CD8-positive, alpha-beta memory T cell (primary cell): ENCODE measurements at places on chromosomes 1 and 21. TPM values are rescaled to one million over a fixed set of nuclear protein-coding genes. Genes with fewer than 3 reads are reported as not detected.
A peak's percentile ranks its signal among the peaks of the same experiment; 100 is the strongest.

The AKT3 gene
- 4.3 TPM for polyA plus RNA-seq

The TFF3 gene
- not detected for polyA plus RNA-seq

The MAPKAPK2 gene
- 5.0 TPM for polyA plus RNA-seq

The SELE gene
- 0.06 TPM for polyA plus RNA-seq

The FALEC gene
- polyA plus RNA-seq = not detected

The MEX3A gene
- not detected for polyA plus RNA-seq

The OR2L8 gene
- polyA plus RNA-seq = not detected

DNA sequence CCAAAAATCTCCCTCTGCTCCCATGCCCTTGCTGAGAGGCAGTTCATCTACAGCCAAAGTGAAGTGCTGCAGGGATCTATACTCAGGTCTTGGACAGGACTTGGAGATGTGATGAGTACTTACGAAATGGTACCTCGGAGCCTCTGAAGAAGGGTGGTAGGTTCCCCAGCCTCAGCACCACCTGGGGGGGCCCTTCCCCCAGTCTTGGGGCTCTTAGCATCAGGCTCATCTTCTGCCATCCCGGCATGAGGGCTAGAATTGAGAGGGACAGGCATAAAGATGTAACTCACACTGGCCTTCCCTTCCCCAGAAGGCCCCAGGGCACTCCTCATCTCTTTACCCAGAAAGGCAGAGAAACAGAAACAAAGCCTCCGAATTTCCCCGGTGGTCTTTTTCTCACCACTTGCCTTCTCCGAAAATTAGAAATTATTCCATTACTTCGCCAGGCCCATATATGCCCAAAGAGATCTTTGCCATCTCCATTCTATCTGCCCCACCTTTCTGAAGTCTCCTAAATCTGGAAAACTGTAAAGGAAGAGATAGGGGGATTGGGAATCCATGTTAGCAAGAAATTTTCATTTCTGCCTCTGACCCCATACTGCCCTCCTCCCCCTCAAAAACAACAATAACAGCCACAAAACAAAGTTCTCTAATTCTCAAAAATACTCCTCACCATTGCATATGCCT lies 827 bp downstream of the RFX5 start:
- peak overlapping the region; percentile 97 for H3K4me3 ChIP-seq
- DNase-seq = no peak
- no peaks in the 10 kb centered on the region for H3K27me3 ChIP-seq
- peaks cover 23% of the 10 kb centered on the region for H3K4me1 ChIP-seq
- H3K36me3 ChIP-seq = peaks cover 24% of the 10 kb centered on the region

DNA sequence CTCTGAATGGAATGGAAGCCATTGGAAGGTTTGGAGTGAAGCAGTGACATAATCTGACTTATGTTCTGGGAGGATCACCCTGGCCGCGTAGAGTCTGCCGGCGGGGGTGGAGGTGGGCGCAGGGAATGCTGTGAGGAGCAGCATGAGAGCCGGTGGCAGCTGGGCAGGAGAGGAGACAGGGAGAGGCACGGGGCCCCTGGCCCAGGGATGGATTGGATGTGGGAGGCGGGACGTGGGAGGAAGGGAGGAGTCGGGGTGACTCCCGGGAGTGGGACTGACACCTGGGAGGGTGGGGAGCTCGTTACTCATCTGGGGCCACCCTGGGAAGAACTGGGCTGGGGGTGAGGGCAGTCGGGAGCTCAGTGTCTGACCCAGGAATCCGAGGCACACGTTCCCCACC lies 10.4 kb upstream of the KCNAB2 start:
- no peak overlapping the region for H3K4me3 ChIP-seq

- DNase-seq = no peak
- H3K4me1 ChIP-seq = peaks cover 28% of the 10 kb centered on the region
Measured at GRCh38 chr1:224169718-224170270, 13.2 kb upstream of the DEGS1 start.

DNA sequence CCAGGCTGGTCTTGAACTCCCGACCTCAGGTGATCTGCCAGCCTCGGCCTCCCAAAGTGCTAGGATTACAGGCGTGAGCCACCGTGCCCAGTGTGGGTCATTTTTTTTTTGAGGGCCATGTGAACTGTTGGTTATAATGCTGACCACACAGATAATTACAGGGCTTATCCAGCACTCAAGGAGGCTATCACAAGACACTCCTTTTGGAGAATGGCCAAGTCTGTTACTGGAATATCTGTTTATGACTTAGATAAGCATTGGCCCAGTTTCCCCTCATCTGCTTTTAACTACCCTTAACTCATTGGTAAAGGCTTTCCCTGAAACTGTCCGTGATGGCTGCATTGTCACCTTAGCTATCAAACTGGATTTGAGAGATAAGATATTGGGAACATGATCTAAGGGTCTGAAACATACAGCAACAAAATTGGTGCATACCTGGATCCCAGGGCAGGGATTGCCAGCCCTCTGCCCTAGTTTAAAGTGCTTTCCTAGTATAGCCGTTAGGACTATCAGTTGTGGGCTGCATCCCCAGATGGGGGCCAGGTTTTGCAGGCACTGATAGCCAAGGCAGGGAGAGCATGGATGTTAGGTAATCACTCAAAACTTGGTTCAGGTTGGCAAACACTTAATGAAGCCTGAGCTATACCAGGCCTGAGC lies 15.6 kb downstream of the SZT2 start:
- H3K4me3 ChIP-seq = no peak overlapping the region
- no peak for DNase-seq
- H3K27ac ChIP-seq = no peak overlapping the region

DNA sequence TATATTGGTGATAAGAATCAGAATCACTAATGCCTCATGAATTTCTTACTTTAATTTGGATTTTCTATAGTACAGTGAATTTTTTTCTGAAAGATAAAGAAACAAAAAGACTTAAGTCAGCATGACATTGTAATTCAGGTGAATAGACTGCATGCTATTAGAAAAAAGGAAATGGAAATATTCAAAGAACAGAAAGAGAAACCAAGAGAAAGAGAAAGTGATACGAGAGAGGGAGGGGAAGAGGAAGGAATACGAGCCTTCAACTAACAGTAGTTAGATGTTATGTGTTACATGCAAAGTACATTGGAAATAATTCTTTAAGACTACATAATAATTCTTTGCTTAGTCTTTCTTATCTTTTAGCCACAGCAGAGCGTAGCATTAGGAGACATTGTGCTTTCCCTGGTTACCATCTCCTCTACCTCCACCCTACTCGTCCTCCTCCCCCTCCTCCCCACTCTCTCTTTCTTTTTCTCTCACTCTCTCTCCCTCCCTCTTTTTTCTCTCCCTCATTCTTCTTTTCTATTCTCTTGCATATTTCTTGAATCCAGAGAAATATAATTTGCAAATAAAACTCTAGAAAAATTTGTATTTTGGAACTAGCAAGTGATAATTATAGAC lies 46.4 kb upstream of the ADGRL4 start:
- no peak for DNase-seq
- no peak overlapping the region for H3K27ac ChIP-seq
- H3K36me3 ChIP-seq = no peaks in the 10 kb centered on the region
- H3K4me3 ChIP-seq = no peak overlapping the region
- no peaks in the 10 kb centered on the region for H3K4me1 ChIP-seq

DNA sequence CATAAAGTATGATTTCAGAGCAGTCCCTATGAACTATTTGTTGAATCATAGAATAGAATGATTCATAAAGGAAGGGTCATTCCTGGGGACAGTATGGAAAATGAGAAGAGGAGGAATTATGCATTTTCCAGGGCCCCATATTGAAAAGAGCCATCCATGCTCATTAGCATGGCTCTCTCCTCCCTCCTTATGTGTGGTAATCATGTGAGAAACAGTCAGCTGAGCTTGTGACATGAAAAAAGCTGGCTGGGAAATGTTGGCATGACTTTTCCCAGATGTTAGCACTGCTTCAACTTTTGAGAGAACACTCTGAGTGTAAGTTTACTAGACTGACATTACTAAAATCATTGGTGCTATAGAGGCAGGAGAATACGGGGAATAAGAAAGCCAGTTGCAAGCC lies 16.1 kb downstream of the TRIM67 start:
- H3K36me3 ChIP-seq = no peaks in the 10 kb centered on the region
- no peaks in the 10 kb centered on the region for H3K4me1 ChIP-seq
- H3K27ac ChIP-seq = no peak overlapping the region
- no peaks in the 10 kb centered on the region for H3K27me3 ChIP-seq
- H3K4me3 ChIP-seq = no peak overlapping the region

DNA sequence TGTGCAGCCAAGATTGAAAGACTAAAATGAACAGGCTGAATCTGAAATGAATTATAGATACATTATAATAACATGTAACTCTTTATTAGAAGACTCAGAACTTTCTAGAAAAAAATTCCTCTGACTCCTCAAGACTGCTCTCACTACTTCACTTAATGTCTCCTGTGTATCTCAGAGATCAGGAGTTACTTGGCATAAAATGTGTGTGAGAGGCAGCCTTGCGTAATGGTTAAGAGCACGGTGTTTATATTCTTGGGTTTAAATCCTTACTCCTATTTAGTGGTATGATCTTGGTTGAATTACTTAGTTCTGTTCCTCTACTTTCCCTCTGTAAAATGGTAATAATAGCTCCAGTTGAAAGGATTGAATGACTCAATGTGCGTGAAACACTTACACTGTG lies 634.9 kb downstream of the LTN1 start:
- DNase-seq = no peak
- no peaks in the 10 kb centered on the region for H3K36me3 ChIP-seq
- no peaks in the 10 kb centered on the region for H3K27me3 ChIP-seq
- H3K4me3 ChIP-seq = no peak overlapping the region
- no peak overlapping the region for H3K27ac ChIP-seq
- no peaks in the 10 kb centered on the region for H3K4me1 ChIP-seq
